LHCN-M2 (cell line): ENCODE measurements at places on chromosomes 7 and 10. TPM values are rescaled to one million over a fixed set of nuclear protein-coding genes. Genes with fewer than 3 reads are reported as not detected.

Gene INA
- not detected in 2 replicates for total RNA-seq

Gene DDX56
- total RNA-seq, result 122 and 131 TPM in 2 replicates

Gene NACAD
- 2.6 and 2.9 TPM in 2 replicates for total RNA-seq

Gene FAM107B
- total RNA-seq, result 8.6 and 15.2 TPM in 2 replicates

Gene PKD1L1
- total RNA-seq, result 0.06 TPM in 2 replicates

Gene NANOS1
- 0.45 and 0.98 TPM in 2 replicates for total RNA-seq

Gene SLC13A1
- not detected in 2 replicates for total RNA-seq

Gene TMEM270
- not detected in 2 replicates for total RNA-seq

Gene GARIN1A
- 0.63 and 0.90 TPM in 2 replicates for total RNA-seq

Gene CXCL12
- 0.13 and 0.29 TPM in 2 replicates for total RNA-seq

Gene CCDC71L
- total RNA-seq, result 44.4 and 54.9 TPM in 2 replicates

Gene RPEL1
- total RNA-seq, result not detected in 2 replicates

Gene VPS37D
- total RNA-seq, result 6.1 and 6.9 TPM in 2 replicates

Gene CLCN1
- total RNA-seq, result not detected in 2 replicates

Gene OPN1SW
- total RNA-seq, result 1.7 and 2.1 TPM in 2 replicates

Gene ERV3-1
- 13.7 and 19.3 TPM in 2 replicates for total RNA-seq

Gene HABP2
- not detected in 2 replicates for total RNA-seq

Gene THSD7A
- total RNA-seq, result under 0.01 TPM in 2 replicates

Gene ING3
- 20.3 and 20.7 TPM in 2 replicates for total RNA-seq

Gene NODAL
- not detected in 2 replicates for total RNA-seq

Gene SUGCT
- 23.3 and 29.0 TPM in 2 replicates for total RNA-seq

Gene DPYSL4
- total RNA-seq, result 21.9 and 22.4 TPM in 2 replicates

Gene MSS51
- total RNA-seq, result 1.4 and 2.5 TPM in 2 replicates

Gene SOSTDC1
- not detected in 2 replicates for total RNA-seq

Gene PSTK
- 5.6 and 9.4 TPM in 2 replicates for total RNA-seq

Gene MEIG1
- not detected in 2 replicates for total RNA-seq

Gene C10orf105
- total RNA-seq, result not detected in 2 replicates

Gene KCP
- total RNA-seq, result 0.13 TPM in 1 of 2 replicates, not detected in the other

Gene SMKR1
- 0.46 and 0.71 TPM in 2 replicates for total RNA-seq

Gene BAMBI
- total RNA-seq, result 0.80 and 1.7 TPM in 2 replicates

Gene GPC2
- 9.6 and 9.9 TPM in 2 replicates for total RNA-seq

Gene ASIC3
- total RNA-seq, result 0.19 and 2.2 TPM in 2 replicates

Gene EN2
- total RNA-seq, result 0.19 and 0.69 TPM in 2 replicates

Gene CCNJ
- total RNA-seq, result 2.1 and 5.0 TPM in 2 replicates

Gene RBM20
- total RNA-seq, result 0.51 and 0.57 TPM in 2 replicates

Gene IMPDH1
- 53.5 and 53.7 TPM in 2 replicates for total RNA-seq

Gene VKORC1L1
- total RNA-seq, result 16.4 and 18.2 TPM in 2 replicates

Gene IQCE
- 15.3 and 16.4 TPM in 2 replicates for total RNA-seq

Gene USP6NL
- 11.0 and 11.4 TPM in 2 replicates for total RNA-seq

Gene ZNF316
- total RNA-seq, result 25.0 and 25.3 TPM in 2 replicates

Gene TMEM236
- total RNA-seq, result under 0.01 TPM in 2 replicates

Gene DGKB
- total RNA-seq, result under 0.01 and 0.06 TPM in 2 replicates

Gene SRRM3
- total RNA-seq, result 0.40 and 1.3 TPM in 2 replicates

Gene TWIST1
- 145 and 175 TPM in 2 replicates for total RNA-seq

Gene CCDC126
- total RNA-seq, result 8.1 and 12.6 TPM in 2 replicates

Gene SHH
- total RNA-seq, result not detected in 2 replicates

Gene SNCG
- 4.4 and 5.0 TPM in 2 replicates for total RNA-seq

Gene FAM237B
- not detected in 2 replicates for total RNA-seq

Gene OR2A42
- not detected in 2 replicates for total RNA-seq

Gene PAPSS2
- total RNA-seq, result 34.5 and 41.2 TPM in 2 replicates

Gene PRPS1L1
- total RNA-seq, result not detected in 2 replicates

Gene FAM180A
- 3.7 and 4.1 TPM in 2 replicates for total RNA-seq

Gene HKDC1
- 0.17 and 1.1 TPM in 2 replicates for total RNA-seq

Gene PDK4
- 0.45 and 0.46 TPM in 2 replicates for total RNA-seq

Gene PON1
- 0.75 TPM in 1 of 2 replicates, not detected in the other for total RNA-seq

Gene BICC1
- 17.3 and 20.7 TPM in 2 replicates for total RNA-seq

Gene KLHDC10
- total RNA-seq, result 18.6 and 22.8 TPM in 2 replicates

Gene PRSS37
- total RNA-seq, result not detected in 2 replicates
